Cardiac muscle cell (in vitro differentiated cells and primary cell): ENCODE measurements at places on chromosomes 16 and 17. TPM values are rescaled to one million over a fixed set of nuclear protein-coding genes. Genes with fewer than 3 reads are reported as not detected.

The CCL4 gene
- total RNA-seq: not detected in 2 replicates

The ZG16B gene
- total RNA-seq: not detected in 2 replicates

The TPSG1 gene
- not detected in 2 replicates for total RNA-seq

The ZC3H7A gene
- total RNA-seq: 36.5 and 55.5 TPM in 2 replicates

The CCL7 gene
- not detected in 2 replicates for total RNA-seq

The KRTAP3-1 gene
- not detected in 2 replicates for total RNA-seq

The RAB37 gene
- 3.4 and 6.9 TPM in 2 replicates for total RNA-seq

The KRT33A gene
- total RNA-seq: not detected in 2 replicates

The HAS3 gene
- 0.03 and 0.46 TPM in 2 replicates for total RNA-seq

The COX6A2 gene
- total RNA-seq: 40.7 and 69.7 TPM in 2 replicates

The NTN1 gene
- 0.21 and 0.60 TPM in 2 replicates for total RNA-seq

The CASKIN2 gene
- 24.4 and 31.2 TPM in 2 replicates for total RNA-seq

The OR1A1 gene
- not detected in 2 replicates for total RNA-seq

The HOXB5 gene
- total RNA-seq: 0.24 TPM in 1 of 2 replicates, not detected in the other

The MLLT6 gene
- 48.4 and 75.8 TPM in 2 replicates for total RNA-seq

The KRTAP9-8 gene
- total RNA-seq: not detected in 2 replicates

The ZPBP2 gene
- total RNA-seq: not detected in 2 replicates

The ITGA2B gene
- total RNA-seq: 2.0 and 11.0 TPM in 2 replicates

The CIBAR2 gene
- total RNA-seq: not detected in 2 replicates

The WFIKKN1 gene
- 85.8 and 125 TPM in 2 replicates for total RNA-seq

The MFSD6L gene
- not detected in 2 replicates for total RNA-seq

The TAF1C gene
- total RNA-seq: 37.2 and 73.4 TPM in 2 replicates

The PEX12 gene
- total RNA-seq: 8.3 and 8.6 TPM in 2 replicates

The TEKT5 gene
- total RNA-seq: 0.48 and 0.99 TPM in 2 replicates
